Uterus (tissue), 4 donors: ENCODE measurements at places on chromosomes 13 and 19. TPM values are rescaled to one million over a fixed set of nuclear protein-coding genes. Genes with fewer than 3 reads are reported as not detected.

RSPH6A gene
- not detected for total RNA-seq

ODAD3 gene
- not detected for total RNA-seq

- H3K27ac ChIP-seq, result peak overlapping the region; percentile 82
- no peaks in the 10 kb centered on the region for H3K36me3 ChIP-seq
- H3K27me3 ChIP-seq, result no peaks in the 10 kb centered on the region
- H3K4me3 ChIP-seq, result peak overlapping the region; percentile 48
- H3K4me1 ChIP-seq, result no peaks in the 10 kb centered on the region
Observed at GRCh38 chr19:48624067-48624594, 4.8 kb downstream of the SPHK2 start.

DNA sequence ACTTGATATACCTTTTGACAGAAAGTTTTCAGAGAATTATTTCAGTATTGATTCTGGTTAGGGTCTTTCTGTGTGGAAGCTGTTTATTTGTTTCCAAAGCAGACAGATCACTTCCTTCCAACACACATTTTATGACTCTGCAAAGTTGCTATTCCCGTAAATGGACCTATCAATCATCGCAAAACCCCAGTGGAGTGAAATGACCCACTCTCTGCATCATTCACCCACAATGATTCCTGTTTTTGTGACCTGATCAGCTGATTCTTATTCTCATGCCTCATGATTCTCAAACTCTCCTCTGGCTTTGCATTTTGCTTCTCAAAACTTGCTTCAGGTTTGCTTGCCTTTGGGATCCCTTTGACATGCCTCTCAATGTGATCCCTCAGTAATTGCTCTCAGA, 453.7 kb downstream of the PCDH17 start:
- H3K36me3 ChIP-seq, result no peaks in the 10 kb centered on the region
- H3K27ac ChIP-seq, result no peak overlapping the region
- no peak for DNase-seq
- H3K27me3 ChIP-seq, result no peaks in the 10 kb centered on the region
- H3K4me3 ChIP-seq, result no peak overlapping the region

- DNase-seq, result no peak
- H3K36me3 ChIP-seq, result no peaks in the 10 kb centered on the region
Observed at GRCh38 chr19:57712222-57712621, 3.2 kb upstream of the ZNF154 start.

ZNF780A gene
- total RNA-seq, result 9.4 TPM

- no peaks in the 10 kb centered on the region for H3K36me3 ChIP-seq
- peak overlapping the region; percentile 94 for H3K27ac ChIP-seq
- peak overlapping the region; percentile 85 for H3K4me3 ChIP-seq
- no peak for DNase-seq
Observed at GRCh38 chr19:3983936-3984583, 1.2 kb downstream of the EEF2 start.

CAMSAP3 gene
- total RNA-seq, result 0.64 TPM

ARID3A gene
- 5.3 TPM for total RNA-seq

GRCh38 chr13:20126541-20127261, 34.2 kb downstream of the GJA3 start:
- no peak overlapping the region for H3K27ac ChIP-seq
- H3K4me3 ChIP-seq, result no peak overlapping the region
- no peaks in the 10 kb centered on the region for H3K36me3 ChIP-seq
- H3K4me1 ChIP-seq, result peaks cover 5% of the 10 kb centered on the region
- H3K27me3 ChIP-seq, result no peaks in the 10 kb centered on the region

FSD1 gene
- not detected for total RNA-seq

GRCh38 chr19:46718157-46718933, 1.4 kb upstream of the PRKD2 start:
- peak overlapping the region; percentile 90 for H3K27ac ChIP-seq
- no peak overlapping the region for H3K4me3 ChIP-seq
- no peaks in the 10 kb centered on the region for H3K36me3 ChIP-seq
- H3K27me3 ChIP-seq, result no peaks in the 10 kb centered on the region
- peaks cover 8% of the 10 kb centered on the region for H3K4me1 ChIP-seq
- DNase-seq, result no peak

DNA sequence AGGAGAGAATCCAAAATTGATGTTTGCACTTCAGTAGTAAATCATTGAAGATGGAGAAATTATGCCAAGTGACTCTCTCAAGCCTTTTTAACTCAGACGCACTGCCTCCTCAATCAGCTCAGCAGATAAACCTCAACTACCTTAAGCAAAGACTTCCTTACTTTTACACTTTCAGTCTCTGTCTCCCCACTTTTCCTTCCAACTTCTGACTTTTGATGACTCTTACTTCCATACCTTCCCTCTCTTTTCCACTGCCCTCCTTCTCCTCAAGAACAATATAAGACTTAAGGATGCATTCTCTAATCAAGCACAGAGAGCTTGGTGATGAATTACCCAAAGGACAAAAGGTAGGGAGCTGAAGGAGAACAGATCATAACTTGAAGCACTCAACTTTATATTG, 4.8 kb upstream of the DACH1 start:
- DNase-seq, result no peak
- no peak overlapping the region for H3K27ac ChIP-seq
- H3K27me3 ChIP-seq, result peaks cover 8% of the 10 kb centered on the region
- H3K36me3 ChIP-seq, result no peaks in the 10 kb centered on the region
- no peaks in the 10 kb centered on the region for H3K4me1 ChIP-seq

DNA sequence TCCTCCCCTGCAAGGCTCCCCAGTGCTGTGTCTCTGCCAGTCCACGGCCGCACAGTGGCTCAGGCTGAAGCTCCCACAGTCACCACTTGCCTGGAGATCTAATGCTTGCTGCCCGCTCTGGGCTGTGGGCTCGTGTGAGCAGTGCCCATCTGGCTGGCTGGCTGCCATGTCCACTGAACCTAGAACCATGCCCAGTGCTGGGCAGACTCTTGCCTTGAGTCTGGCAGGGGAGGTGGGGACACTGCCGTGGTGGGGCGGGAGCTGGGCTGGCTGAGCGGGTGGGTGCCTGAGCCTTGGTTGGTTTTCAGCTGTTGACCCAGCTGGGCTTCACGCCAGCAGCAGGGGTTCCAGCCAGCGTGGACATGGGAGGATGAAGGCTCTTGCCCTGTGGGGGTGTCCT, 52.3 kb downstream of the CRTC1 start:
- H3K4me1 ChIP-seq, result no peaks in the 10 kb centered on the region
- H3K36me3 ChIP-seq, result no peaks in the 10 kb centered on the region
- DNase-seq, result no peak
- H3K27me3 ChIP-seq, result no peaks in the 10 kb centered on the region

DNA sequence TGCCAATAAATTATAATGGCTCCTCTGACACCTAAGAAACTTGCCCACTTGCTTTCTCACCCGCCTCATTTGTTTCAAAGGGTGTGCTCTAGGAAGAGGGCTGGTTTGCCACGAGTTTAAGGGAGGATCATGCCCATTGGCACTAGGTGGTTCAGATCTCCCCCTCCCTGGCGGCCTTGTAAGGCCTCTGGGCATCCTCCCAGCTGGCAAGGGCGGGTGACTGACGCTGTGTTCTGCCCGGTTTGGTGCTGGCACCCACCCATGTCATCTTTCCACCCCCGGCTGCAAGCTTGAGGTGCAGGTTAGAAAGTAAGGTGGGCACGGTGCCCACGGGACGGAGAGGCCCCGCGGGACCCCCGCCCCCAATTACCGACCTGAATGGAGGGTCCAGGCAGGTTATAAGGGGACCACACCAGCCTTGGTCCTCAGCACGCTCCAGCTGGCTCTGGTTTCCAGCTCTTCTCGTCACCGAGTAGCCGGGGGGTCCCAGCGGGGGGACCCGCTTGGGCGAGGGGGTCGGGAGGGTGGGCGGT, 90.4 kb downstream of the PTPRS start:
- no peaks in the 10 kb centered on the region for H3K36me3 ChIP-seq
- H3K27ac ChIP-seq, result no peak overlapping the region
- no peaks in the 10 kb centered on the region for H3K4me1 ChIP-seq
- DNase-seq, result no peak
- H3K4me3 ChIP-seq, result no peak overlapping the region

DNA sequence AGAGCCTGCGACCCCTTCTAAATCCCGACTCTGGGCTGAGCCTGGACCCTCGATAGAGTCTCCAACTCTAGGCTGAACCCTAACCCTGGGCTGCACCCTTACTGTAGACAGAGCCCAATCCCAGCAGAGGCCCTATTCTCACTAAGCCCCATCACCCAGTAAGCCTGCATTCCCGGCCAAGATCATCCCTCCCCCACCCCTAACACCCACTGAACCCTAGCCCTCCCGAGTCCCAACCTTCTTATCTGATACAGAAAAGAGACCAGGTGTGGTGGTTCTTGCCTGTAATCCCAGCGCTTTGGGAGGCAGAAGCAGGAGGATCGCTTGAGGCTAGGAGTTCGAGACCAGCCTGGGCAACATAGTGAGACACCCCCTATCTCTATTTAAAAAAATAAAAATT, 2.6 kb upstream of the TNFAIP8L1 start:
- H3K4me1 ChIP-seq, result peaks cover 18% of the 10 kb centered on the region
- H3K27ac ChIP-seq, result no peak overlapping the region
- no peaks in the 10 kb centered on the region for H3K27me3 ChIP-seq
- no peak for DNase-seq
- H3K4me3 ChIP-seq, result no peak overlapping the region

ZNF497 gene
- 3.4 TPM for total RNA-seq

DNA sequence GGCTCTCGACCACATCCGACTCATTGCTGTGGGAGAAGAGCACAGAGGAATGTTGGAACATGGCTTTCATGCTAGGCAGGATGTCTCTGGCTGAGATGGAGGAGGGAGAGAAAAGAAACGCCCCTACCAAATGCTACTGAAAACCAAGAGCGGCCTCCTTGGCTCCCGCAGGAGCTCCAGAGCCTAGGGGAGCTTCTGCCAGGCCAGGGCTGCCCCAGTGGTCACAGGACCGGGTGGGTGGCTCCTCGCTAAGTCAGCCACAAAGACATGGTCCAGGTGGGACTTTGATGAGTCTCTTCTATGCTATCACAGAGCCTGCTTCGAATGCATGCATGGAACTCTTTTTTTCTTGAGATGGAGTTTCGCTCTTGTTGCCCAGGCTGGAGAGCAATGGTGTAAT, 6.7 kb downstream of the LONP1 start:
- H3K4me3 ChIP-seq, result no peak overlapping the region
- no peaks in the 10 kb centered on the region for H3K27me3 ChIP-seq
- DNase-seq, result no peak
- no peaks in the 10 kb centered on the region for H3K36me3 ChIP-seq
- H3K27ac ChIP-seq, result no peak overlapping the region

GRCh38 chr19:10424011-10424637, 3.8 kb downstream of the PDE4A start:
- no peaks in the 10 kb centered on the region for H3K36me3 ChIP-seq
- H3K27ac ChIP-seq, result no peak overlapping the region
- peaks cover 20% of the 10 kb centered on the region for H3K27me3 ChIP-seq

GRCh38 chr13:42597505-42597904, 23.6 kb downstream of the TNFSF11 start:
- no peaks in the 10 kb centered on the region for H3K4me1 ChIP-seq
- no peak for DNase-seq
- no peak overlapping the region for H3K4me3 ChIP-seq
- no peaks in the 10 kb centered on the region for H3K36me3 ChIP-seq
- H3K27me3 ChIP-seq, result no peaks in the 10 kb centered on the region

DNA sequence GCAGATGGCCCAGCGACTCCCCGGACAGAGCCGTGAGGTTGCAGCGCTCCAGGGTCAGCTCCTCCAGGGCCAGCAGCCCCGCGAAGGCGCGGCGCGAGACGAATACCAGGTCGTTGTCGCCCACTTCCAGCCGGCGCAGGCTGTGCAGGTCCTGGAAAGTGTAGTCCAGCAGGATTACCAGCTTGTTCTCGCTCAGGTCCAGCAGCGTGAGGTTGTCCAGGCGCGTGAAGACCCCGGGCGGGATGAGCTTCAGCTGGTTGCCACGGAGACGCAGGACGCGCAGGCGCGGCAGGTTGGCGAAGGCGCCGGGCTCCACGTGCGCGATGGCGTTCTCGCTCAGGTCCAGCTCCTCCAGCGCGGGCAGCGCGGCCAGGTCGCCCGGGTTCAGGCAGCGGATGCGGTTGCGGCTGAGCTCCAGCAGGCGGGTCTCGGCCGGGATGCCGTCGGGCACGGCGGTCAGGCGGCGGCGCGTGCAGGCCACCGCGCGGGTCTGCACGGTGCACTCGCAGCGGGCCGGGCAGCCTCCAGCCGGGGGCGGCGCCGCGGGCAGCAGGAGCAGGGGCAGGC, 9.3 kb upstream of the PEAK3 start:
- DNase-seq, result no peak
- no peaks in the 10 kb centered on the region for H3K36me3 ChIP-seq
- H3K27me3 ChIP-seq, result peaks cover 11% of the 10 kb centered on the region
- H3K4me1 ChIP-seq, result no peaks in the 10 kb centered on the region
- no peak overlapping the region for H3K4me3 ChIP-seq

- DNase-seq, result no peak
- no peaks in the 10 kb centered on the region for H3K4me1 ChIP-seq
- H3K36me3 ChIP-seq, result no peaks in the 10 kb centered on the region
- no peaks in the 10 kb centered on the region for H3K27me3 ChIP-seq
- no peak overlapping the region for H3K4me3 ChIP-seq
Observed at GRCh38 chr13:96314974-96315373, 225.1 kb downstream of the HS6ST3 start.
